ENCODE measurements at places on chromosomes 2 and 18.

- H3K4me1 ChIP-seq: peaks cover 14% of the 10 kb centered on the region
- no peak overlapping the region for H3K27ac ChIP-seq
- no peak overlapping the region for H3K4me3 ChIP-seq
- H3K36me3 ChIP-seq: no peaks in the 10 kb centered on the region
Observed at GRCh38 chr2:120858361-120859106, 122.9 kb downstream of the GLI2 start.

- H3K36me3 ChIP-seq: no peaks in the 10 kb centered on the region
- H3K4me3 ChIP-seq: no peak overlapping the region
- no peak for DNase-seq
- H3K4me1 ChIP-seq: no peaks in the 10 kb centered on the region
- no peak overlapping the region for H3K27ac ChIP-seq
Observed at GRCh38 chr2:238120463-238121298, 17.8 kb upstream of the KLHL30 start.

DNA sequence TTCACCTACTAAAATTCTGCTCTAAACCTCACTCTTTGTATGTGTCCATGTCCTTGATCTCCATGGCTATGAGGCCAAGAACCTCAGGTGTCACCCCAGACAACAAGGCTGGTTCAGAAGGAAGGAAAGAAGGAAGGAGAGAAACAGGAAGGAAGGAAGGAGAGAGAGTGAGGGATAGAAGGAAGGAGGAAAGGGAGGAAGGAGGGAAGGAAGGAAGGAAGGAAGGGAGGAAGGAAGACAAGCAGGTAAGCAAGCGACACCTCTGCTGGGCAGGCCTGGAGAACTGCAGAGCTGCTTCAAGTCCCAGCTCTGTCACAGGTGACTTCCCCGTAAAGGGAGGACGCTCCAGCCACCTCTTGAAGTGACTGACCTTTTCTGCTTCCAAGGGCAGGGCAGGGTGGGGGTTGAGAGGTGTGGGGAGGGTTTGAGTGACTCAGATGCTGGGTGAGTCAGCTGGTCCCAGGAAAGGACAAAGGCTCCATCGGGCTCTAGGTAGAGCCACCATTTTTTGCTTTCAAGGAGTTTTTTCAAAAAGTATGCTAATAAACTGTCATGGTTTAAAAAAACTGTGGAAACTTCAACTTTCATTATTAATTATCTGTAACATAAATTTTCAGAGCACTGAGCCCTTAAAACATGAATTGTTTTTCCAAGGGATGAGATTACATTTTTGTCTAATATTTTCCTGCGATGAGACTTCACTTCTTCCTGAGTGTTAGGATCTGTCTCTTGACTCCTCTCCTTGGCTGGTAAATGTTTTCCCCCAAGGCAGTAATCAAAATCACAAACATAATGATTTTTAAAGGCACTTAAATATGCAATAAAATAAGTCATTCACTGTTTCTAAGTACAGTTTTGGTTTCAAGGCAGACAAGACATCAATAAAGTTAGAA is 90.1 kb upstream of the L3MBTL4 start:
- H3K27me3 ChIP-seq: no peaks in the 10 kb centered on the region
- no peak for DNase-seq
- H3K4me3 ChIP-seq: no peak overlapping the region

GRCh38 chr2:71797035-71797810 is 343.9 kb downstream of the DYSF start:
- no peak overlapping the region for H3K27ac ChIP-seq
- H3K4me1 ChIP-seq: peaks cover 22% of the 10 kb centered on the region
- no peak for DNase-seq
- H3K27me3 ChIP-seq: no peaks in the 10 kb centered on the region

DNA sequence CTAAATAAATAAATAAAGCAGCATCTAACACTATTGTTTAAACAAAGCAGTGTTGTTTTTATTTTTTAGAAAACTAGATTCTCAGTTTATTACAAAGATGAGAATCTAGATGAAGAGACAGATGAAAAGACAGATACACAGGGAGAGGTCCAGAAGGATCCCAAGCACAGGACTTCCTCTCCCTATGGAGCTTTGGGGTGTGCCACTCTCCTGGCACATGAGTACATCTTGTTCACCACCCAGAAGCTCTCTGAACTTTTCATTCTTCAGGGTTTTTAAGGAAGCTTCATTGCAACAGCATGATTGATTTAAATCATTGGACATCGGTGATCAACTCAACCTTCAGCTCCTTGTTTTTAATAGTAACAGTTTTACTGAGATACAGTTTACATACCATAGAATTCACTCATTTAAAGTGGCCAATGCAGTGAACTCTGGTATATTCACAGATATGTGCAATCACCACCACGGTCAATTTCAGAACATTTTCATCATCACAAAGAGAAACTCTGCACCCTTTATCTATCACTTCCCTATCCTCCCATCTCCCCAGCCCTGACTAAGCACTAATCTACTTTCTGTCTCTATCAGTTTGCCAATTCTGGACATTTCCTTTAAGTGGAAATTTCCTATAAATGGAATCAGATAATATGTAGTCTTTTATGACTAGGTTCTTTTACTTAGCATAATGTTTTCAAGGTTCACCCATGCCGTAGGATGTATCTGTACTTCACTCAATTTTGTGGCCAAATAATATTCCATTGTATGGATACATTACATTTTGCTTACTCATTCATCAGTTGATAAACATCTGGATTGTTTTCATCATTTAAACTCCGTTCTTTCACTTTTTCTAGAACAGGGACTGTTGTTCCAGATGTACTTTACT is 62.3 kb upstream of the ZFP36L2 start:
- no peak for DNase-seq
- no peak overlapping the region for H3K27ac ChIP-seq
- no peaks in the 10 kb centered on the region for H3K27me3 ChIP-seq
- no peaks in the 10 kb centered on the region for H3K4me1 ChIP-seq

DNA sequence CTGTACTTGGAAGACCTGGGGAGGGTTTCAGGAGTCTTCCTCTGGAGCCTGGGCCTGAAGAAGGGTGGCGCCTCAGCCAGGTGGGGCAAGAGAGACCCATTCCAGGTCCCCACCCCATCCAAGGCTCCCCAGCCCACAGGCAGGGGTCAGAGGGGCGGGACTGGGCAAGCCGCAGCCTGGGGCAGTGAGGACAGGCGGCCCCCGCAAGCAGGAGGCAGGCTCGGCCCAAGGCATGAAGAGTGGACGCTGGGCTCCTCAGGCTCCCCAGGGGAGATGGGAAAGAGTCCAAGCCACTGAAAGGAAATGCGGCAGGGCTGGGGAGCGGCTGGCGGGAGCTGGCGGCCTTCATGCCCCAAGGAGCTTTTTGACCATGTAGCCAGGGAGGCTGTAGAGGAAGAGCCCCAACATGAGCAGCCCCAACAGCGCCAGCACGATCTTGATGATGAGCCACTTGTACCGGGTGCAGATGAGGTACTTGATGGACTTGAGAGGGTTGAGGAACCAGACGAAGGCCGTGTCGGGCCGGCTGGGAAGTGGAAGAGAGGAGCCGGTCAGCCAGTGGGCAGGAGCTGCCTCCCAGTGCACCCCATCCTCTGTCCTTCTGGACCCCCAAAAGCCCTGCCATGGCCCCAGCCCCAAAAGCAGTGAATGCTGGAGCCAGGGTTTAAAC is 20.1 kb downstream of the OTOF start:
- DNase-seq: no peak
- H3K27me3 ChIP-seq: no peaks in the 10 kb centered on the region
- H3K4me1 ChIP-seq: peaks cover 9% of the 10 kb centered on the region
- H3K27ac ChIP-seq: no peak overlapping the region
- H3K36me3 ChIP-seq: no peaks in the 10 kb centered on the region

DNA sequence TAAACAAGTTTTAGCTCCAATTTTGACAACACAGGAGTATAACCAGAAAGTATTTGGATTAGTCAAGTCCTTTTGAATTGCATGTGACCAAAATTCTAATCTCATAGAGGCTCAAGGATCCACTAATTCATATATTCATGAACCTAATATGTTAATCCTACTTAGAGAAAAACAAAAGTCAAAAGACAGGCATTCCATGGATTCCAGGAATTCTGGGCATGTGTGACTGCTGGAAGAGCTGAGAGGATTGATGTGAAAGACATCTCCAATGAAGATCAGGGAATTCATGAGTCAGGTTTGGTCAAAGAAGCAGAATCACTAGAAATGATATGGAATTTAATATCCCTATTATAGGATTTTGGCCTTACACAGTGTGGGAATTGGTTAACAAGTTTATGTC is 1494.6 kb upstream of the DDX18 start:
- H3K27me3 ChIP-seq: no peaks in the 10 kb centered on the region

- H3K4me1 ChIP-seq: peaks cover 10% of the 10 kb centered on the region
- peak; percentile 40 for DNase-seq
- peak overlapping the region; percentile 87 for H3K4me3 ChIP-seq
- no peaks in the 10 kb centered on the region for H3K36me3 ChIP-seq
- no peaks in the 10 kb centered on the region for H3K27me3 ChIP-seq
Observed at GRCh38 chr18:12376034-12376753, 833 bp downstream of the AFG3L2 start.

DNA sequence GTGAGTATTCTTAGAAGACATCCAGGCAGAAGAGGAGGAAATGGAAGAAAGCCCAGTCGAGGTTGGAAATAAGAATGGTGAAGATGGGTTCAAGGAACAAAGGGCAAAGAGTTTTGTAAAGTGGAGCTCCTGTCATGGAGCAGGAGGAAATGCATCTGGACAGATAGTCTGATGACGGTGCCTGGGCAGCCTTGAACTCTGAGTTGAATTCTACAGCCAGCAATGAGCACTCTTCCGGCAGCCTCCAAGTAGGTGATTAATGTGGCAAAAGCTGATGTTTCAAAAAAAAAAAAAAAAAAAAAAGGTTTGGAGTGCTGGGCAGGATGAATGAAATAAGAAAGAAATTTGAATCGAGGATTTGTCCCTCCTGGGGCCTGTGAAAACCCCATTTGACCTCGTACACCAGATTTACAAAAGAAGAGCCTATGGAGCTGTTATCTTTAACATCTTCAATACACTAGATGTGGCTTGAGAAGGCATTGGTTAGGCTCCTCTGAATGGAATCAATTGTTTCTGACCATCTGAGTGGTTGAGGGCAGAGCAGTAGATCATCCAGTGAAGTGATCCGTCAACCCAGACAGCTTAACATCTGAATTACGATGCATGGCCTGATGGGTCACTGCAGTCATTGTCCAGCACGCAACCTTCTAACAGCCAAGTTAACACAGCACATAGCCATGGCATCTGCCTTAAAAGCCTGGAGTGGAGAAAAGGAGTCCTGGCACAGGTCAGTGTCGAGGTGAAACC is 449.7 kb downstream of the TXNL1 start:
- H3K27me3 ChIP-seq: no peaks in the 10 kb centered on the region
- no peak for DNase-seq
- H3K4me1 ChIP-seq: no peaks in the 10 kb centered on the region
- H3K36me3 ChIP-seq: no peaks in the 10 kb centered on the region
- H3K4me3 ChIP-seq: no peak overlapping the region
- H3K27ac ChIP-seq: no peak overlapping the region

All from GM23248 (cell line).